ENCODE measurements at places on chromosomes 5 and 9. TPM values are rescaled to one million over a fixed set of nuclear protein-coding genes. Genes with fewer than 3 reads are reported as not detected.

DNA sequence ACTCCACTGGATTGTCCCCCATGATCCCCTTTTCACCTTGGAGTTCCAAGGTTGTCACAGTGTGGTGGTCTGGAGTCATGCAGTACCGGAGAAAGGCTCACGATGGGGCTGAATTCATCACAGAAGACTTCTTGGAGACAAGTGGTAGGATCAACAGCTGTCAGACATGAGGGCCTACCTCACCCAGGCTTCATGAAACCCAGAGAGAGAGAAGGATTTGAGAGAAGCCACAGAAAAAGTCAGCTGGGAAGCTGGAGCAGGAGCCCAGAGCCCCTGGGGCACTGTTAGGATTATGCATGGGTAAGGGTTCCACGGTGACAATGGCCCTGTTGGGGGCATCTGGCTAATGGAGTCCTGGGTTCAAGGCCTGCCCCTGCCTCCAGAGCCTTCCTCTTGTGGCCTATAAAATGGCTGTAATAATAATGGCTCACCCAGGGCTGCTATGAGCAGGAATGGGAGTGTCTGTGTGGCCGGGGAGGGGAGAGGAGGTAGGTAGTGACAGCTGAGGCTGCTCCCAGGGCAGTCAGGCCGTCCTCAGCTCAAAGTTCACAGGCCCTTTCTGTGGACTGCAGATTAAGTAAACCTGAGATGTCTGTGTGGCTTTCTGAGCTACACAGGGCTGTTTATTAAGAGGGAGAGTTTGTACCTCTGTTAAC, 910 bp downstream of the TRIM14 start:
- ATAC-seq = peak; percentile 69

- no peak for ATAC-seq
Measured at GRCh38 chr9:25570802-25571201, 107.4 kb downstream of the TUSC1 start.

DNA sequence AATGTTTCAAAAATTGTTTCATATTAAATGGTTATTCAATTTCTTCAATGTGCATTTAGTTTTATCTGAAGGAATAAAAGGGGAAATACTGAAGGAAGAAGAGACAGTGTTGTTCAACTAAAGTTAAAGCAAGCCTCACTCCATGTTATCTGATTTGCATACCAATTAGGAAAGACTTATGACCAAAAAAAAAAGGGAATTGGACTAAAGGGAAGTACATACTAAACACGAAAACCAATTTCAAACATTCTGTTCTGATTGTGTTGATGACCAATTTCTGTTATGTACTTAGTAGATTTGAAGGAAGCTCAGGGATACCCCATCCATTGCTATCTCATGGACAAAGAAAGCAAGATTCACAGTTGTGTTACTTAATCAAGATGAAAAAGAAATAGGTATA, 4.9 kb upstream of the GAPT start:
- ATAC-seq = no peak

GRCh38 chr5:33114361-33114760, 326.4 kb upstream of the TARS1 start:
- no peak for ATAC-seq

Gene FUT7
- total RNA-seq = 12.1 TPM

Gene ARL15
- total RNA-seq = 6.8 TPM

Gene SLC25A2
- not detected for total RNA-seq
